ENCODE measurements at places on chromosomes 1 and 21. TPM values are rescaled to one million over a fixed set of nuclear protein-coding genes. Genes with fewer than 3 reads are reported as not detected.

The GRIK3 gene
- total RNA-seq, result under 0.01 TPM

The ADORA1 gene
- not detected for total RNA-seq

The SPATA45 gene
- total RNA-seq, result not detected

The C1orf116 gene
- 0.63 TPM for total RNA-seq

The CFAP107 gene
- not detected for total RNA-seq

The PCAT6 gene
- not detected for total RNA-seq

The FCRL5 gene
- 6.6 TPM for total RNA-seq

The SLC1A7 gene
- 0.94 TPM for total RNA-seq

The S100A16 gene
- total RNA-seq, result not detected

The FCRL4 gene
- not detected for total RNA-seq

The CNR2 gene
- 3.3 TPM for total RNA-seq

The AZIN2 gene
- 1.6 TPM for total RNA-seq

The BEND5 gene
- total RNA-seq, result 5.1 TPM

The S100A7A gene
- not detected for total RNA-seq

The RIPK4 gene
- total RNA-seq, result 0.31 TPM

The METTL25B gene
- total RNA-seq, result 5.0 TPM

The AIRE gene
- 0.10 TPM for total RNA-seq

The TMEM82 gene
- total RNA-seq, result not detected

The CHI3L2 gene
- 12.9 TPM for total RNA-seq

The TMOD4 gene
- not detected for total RNA-seq

The CFAP45 gene
- 2.4 TPM for total RNA-seq

The CFAP74 gene
- under 0.01 TPM for total RNA-seq

The RCSD1 gene
- 64.1 TPM for total RNA-seq
